Stimulated activated CD8-positive, alpha-beta memory T cell treated with anti-CD3 and anti-CD28 coated beads, Interleukin-15, amount 100 ng/mL, for 48 hours (primary cell): ENCODE measurements at places on chromosomes 5 and 9.
A peak's percentile ranks its signal among the peaks of the same experiment; 100 is the strongest.

DNA sequence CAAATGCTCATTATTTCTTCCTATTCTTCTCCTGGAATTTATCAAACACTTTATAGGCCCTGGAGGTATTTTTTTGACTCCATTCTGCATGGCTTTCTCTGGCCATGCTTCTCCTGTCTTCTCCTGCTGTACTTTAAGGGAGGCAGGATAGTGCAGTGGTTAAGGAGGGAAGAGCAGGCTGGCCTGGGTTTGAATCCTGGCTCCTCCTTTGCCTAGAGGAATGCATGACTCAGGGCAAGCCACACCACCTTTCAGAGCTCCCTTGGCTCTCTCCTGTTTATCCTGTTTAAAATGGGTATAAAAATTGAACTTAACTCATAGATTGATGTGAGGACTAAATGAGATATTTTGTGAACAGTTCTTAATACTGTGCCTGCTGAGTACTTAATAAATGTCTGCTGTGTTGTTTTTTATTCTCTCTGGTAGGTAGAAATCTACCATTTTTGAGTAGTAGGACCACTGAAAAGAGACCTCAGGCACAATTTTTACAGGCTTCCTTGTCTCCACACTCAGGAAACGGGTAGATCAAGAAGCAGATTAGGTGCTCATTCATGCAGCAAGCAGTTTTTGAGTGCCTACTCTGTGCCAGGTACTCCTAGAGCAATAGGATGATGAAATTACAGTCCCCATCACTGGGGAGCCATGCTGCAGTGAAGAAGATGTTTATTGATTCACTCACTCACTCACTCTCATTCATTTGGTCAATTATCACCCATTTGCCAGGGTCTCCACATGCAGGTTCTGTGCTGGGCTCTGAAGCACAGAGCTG is 32.7 kb upstream of the ARAP3 start:
- no peak for DNase-seq

DNA sequence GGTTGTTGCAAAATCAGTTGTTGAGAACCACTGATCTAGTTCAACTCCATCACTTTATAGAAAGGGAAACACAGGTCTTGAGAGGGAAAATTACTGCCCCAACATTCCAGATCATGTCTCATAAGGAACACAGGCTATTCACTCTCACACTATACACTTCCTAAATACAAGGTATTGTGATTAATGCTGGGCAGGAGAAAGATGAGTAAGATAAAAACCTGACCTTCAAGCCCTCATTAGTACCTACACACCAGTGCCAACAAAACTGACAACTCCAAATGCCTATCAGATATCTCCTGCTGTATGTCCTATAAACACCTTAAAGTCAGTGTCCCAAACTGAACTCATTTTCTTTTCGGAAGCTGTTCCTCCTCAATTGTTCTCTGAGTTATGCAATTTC is 8.2 kb downstream of the GNE start:
- DNase-seq = no peak

DNA sequence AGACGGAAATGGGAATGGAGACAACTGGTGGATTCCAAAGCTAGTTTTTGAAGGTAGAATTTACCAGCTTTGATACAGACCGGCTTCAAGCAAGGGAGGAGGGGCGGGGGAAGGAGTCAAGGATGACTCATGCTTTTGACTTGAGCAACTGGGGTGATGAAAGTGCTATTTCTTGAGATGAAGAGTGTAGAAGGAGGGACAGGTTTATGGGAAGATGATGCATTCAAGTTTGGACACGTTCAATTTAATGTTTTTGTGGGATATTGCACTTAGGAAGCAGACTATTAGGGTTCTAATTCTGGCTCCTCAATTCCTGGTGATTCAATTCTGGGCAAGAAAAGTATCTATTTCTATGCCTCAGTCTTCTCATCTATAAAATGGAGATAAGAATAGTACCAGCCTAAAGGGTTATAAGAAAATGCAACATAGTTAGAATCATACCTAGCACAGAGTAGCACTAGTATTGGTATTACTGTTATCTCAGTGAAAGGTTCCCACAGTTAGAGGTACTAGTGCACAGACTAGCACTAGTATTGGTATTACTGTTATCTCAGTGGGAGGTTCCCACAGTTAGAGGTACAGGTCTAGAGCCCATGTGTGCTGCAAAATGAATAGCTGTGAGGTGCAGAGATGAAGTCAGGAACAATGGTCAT is 4.6 kb downstream of the NIPAL4 start:
- DNase-seq = peak; percentile 38

GRCh38 chr5:148297731-148298130 is 14.5 kb upstream of the SPINK7 start:
- no peak for DNase-seq

DNA sequence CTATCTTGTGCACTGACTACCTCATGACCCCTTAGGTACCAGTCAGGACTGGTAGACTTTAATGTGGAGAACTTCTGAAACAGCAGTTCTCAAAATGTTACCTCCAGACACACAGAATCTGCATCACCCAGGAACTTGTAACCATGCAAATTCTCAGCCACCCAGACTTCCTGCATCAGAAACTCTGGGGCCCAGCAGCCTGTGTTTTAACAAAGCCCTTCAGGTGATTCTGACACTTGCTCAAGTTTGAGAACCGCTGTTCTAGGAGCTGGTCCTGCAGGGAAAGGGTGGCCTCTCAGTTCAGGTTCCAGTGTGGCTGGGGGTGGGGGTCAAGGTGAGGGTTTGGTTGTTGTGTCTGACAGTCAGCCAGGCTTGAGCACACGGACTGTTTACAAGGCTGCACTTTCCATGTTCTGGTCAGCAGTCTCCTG is 28.4 kb downstream of the ZFP62 start:
- DNase-seq = no peak

DNA sequence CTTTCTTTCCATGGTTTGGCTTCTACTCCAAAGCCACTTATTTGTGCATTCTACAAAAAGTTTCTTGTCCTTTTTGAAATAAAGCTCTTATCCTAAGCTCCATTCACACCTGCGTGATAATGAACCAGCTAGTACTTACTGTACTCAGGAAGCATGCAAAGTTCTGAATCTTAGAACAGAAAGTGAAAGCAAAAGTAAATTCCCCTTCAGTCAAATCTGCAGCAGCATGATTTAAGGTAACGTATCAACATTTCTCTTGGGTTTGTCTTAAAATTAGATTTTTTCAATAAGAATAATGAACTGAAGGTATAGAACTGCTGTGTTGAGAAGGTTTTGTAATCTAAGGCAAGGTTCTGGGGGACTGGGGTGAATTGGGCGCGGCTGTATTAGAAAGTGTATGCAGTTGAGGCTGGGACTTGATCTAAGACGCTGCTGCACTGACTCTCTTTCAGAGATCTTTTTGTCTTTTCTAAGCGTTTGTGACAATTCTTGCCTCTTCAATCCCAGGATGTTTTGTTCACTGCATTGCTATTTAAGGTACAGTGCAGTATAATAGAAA is at the start of gene ERAP2:
Gene ERAP2, plus strand, starts transcription at position 209 of the 559 bp plus-strand sequence. CDS start 3,186 bp downstream, outside the sequence.
- no peak for DNase-seq

DNA sequence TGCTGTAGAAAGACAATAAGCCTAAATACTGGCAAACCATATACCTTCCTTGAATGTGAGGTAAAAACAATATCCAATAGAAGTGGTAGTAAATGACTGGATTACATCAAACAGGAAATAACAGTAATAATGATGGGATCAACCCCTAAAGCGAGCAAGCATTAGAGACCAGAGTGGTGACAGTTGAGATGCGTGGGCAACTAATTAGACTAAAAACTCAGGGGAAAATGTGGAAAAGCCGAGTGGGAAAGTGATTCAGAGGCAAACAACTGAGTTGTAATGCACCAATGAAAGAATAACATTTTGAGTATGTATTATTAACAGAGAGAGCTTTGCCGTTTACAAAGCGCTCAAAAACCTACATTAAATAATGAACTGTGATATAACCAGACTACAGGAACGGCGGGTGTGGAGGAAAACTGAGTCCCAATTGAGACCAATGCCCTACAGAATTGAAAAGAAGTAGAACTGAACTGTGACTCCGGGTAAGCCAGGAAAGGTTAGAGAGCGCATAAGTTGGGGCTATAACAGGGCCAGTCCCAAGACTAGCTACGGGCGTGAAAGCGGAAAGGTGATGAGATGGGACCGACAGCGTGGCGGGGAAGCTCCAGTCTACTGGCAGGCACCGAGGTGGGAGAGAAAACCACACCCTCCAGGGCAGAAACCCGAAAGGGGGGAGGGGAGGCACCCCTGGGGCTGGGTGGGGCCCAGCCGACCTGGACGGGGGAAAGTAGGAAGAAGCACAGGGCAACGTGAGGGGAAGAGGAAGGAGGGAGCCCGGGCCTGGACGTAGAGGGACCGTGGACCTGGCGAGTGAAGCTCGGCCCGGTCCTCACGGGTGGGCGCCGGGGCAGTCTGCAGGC is 592 bp downstream of the UBAP2 start:
- peak; percentile 56 for DNase-seq

- no peak for DNase-seq
Measured at GRCh38 chr5:74460694-74461093, 179.8 kb downstream of the ENC1 start.

GRCh38 chr9:126581893-126582292 is 31.8 kb upstream of the LMX1B start:
- no peak for DNase-seq

GRCh38 chr9:107894572-107895261 is 405.1 kb upstream of the KLF4 start:
- DNase-seq = no peak

DNA sequence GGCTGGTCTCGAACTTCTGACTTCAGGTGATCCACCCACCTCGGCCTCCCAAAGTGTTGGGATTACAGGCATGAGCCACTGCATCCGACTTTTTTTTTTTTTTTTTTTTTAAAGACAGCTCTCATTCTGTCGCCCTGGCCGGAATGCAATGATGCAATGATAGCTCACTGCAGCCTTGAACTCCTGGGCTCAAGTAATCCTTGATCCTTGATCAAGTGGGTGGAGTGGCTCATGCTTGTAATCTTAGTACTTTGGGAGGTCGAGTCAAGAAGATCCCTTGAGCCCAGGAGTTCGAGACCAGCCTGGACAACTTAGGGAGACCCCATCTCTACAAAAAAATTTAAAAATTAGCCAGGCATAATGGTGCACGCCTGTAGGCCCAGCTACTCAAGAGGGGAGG is 8.1 kb downstream of the SEC24A start:
- no peak for DNase-seq

GRCh38 chr9:13228431-13228830 is 51.1 kb downstream of the MPDZ start:
- no peak for DNase-seq

GRCh38 chr5:61289669-61290306 is 42.3 kb upstream of the ZSWIM6 start:
- DNase-seq = no peak

DNA sequence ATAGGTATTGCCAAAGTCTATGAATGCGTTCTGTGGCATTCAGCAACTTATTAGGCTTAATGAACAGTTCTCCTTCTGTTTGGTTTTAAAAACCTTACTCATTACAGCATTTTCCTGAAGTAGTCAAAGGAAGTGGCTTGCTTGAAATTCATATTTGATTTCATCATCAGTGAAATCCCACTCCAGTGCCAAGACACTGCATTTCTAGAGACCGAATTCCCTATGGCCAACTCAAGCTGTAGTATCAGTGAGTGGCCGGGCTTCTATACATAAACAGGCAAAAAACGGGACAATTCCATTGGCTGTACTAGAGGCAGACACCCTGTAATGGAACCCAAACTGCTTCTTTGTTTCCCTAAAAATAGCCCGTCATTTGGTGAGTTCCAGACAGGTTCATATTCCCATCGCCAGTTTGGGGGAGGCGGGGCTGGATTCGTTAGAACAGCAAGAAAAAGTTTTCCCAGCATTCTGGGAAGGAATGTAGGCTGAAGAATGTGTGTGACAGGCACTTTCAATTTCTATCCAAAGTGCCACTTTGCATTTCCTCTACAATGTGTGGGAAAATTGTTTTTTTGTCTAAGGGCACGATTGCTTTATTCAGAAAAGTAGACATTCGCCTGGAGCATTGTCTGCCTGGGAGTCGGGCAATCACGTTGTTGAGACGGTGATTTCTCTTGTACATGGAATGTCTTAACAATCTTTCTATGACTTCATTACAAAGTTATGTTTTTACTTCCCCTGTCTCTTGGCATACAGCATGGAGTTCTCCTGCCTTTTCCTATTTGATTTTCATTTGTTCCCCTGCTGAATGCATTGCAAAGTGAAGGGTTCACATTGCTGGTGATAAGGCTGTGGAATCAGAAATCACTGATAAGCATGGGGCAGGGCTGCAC is 141.8 kb upstream of the MAST4 start:
- DNase-seq = no peak

- DNase-seq = no peak
Measured at GRCh38 chr9:110452227-110452801, 114.7 kb upstream of the TXNDC8 start.

DNA sequence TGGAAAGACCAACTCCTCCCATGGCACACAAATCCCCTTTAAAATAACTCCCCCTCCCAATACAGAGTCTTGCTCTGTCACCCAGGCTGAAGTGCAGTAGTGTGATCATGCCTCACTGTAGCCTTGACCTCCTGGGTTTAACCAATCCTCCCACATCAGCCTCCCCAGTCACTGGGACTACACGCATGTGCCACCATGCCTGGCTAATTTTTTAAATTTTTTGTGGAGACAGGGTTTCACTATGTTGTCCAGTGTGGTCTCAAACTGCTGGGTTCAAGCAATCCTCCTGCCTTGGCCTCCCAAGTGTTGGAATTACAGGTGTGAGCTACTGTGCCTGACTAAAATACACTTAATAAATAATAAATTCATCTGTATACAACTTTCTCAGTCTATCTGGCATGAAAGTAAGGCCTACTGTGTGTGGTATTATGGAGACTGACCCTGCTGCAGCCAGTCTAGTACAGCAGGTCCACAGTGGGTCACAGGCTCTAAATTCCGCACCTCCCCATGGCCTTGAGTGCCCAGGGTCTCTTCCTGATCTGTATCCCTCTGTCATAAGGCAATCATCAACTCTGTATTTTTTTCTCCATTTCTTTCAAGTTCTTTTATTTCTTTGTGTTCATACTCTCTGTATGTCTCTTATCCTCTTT is 169.4 kb downstream of the MAPKAP1 start:
- no peak for DNase-seq

DNA sequence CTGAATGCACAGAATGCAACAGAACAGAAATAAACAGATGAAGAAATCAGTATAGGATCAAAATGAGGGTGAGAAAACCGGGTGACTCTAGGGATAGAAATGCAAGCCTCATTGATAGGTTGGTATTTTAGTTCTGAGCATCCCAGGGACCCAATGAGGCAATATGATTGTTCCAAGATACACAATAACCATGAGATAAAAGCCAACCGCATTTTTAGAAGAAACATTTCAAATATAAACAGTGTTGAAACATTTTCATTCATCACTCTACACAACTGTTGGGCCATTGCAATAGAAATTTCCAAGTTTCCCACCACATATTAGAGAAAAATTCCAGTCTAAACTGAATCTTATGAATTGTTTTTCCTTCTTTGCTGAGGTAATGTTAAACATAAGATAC is 452.3 kb upstream of the PTGER4 start:
- no peak for DNase-seq

GRCh38 chr9:112642126-112642525 is 75.8 kb downstream of the INIP start:
- DNase-seq = no peak

- no peak for DNase-seq
Measured at GRCh38 chr9:35682051-35682450, 7.7 kb downstream of the TPM2 start.
